ENCODE measurements at places on chromosomes 1 and 21.

- DNase-seq = no peak
These were observed 7.3 kb upstream of the FCGR2A start for GRCh38 chr1:161497961-161498360.

DNA sequence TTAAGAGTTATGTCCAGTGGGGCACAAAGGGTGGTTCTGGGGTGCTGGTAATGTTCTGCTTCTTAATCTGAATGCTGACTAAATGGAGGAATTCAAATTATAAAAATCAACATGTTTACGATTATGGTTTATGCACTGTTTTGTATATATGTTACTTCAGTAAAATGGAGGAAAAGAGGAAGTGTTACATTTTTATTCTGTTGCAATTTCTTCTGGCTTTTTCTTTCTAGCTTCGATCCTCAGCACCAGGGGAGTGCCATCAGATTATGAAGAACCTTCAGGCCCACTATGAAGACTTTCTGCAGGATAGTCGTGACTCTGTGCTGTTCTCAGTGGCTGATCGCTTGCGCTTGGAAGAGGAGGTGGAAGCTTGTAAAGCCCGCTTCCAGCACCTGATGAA lies 105.5 kb downstream of the MACF1 start:
- DNase-seq = no peak

DNA sequence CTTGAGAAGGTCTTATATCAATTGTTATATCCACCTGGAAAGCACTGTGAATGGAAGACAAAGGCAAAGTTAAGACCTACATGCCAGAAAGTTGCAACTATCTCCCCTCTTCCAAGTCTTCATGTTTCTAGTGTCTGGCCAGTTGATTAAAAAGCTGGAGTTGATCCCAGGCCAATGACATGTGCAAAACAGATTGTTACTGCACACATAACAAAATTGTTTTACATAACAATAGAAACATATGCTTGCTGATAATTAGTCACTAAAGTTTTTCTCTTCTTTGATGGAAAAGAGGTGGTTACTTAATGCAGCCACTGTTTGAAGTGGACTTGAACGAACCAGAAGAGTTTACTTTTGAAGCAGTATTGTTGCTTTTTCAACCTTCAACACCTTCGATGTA lies 158.2 kb downstream of the TGFBR3 start:
- DNase-seq = no peak

DNA sequence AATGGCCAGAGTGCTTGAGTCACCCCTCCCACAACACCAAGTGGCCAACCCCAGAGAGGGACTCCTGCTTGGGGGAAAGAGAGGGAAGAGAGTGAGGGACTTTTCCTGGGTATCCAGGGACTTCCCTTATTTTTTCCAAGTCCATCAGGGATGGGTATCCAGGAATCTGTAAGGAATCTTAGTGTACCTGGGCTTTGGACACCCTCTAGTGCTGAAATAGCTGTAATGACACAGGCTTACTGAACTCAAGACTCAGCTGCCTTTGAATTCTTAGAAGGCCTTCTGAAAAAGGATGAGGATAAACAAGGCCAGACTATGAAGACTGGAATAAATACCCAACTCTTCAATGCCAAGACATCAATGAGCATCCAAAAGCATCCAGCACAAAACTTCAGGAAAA lies 12.0 kb downstream of the TSHB start:
- DNase-seq = no peak

DNA sequence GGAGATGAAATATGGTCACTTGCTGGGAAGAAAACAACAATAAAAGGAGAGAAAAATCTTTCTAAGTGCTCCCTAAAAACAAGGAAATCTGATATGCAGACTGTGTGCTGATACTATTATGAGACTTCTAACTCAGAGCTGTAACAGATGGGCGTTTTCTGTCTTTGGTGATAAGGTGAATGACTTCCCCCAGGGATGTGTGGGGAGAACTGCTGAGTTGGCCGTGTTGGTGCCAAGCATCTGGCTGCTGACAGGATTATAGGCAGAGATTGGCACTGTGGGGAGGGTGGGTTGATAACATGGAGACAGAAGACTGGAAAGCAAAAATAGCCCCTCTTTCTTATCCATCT lies 438.5 kb upstream of the PLXNA2 start:
- DNase-seq = no peak

DNA sequence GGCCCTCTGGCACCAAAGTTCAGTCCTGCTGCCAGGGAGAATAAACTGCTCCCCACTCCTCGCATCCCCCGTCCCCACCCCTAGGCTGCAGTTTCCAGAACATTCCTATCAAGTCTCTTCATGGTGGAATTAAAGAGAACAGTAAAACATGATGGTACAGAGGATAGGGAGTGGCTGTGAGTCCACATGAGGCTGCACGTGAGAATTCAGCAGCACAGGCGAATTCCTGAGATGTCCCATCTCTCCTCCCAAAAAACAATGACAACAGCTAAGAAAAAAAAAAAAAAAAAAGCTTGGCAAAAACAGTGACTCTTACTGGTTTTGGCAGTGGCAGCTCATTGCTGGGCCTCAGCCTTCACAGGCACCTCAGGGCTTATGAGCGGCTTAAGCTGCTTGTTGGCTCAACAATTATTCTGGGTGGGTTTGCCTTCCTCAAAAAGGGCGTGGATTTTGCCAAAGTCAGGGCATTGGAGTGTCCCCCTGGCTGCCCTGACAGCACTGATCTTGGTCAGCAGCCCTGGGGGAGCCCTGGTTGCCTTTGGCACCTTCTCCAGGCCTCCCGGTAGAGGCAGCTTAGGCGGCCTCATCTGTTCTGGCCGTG lies 5.7 kb upstream of the IFFO2 start:
- no peak for DNase-seq

- DNase-seq = no peak
These were observed 129.5 kb downstream of the PIGK start for GRCh38 chr1:77089756-77090155.

- no peak for DNase-seq
These were observed 120.7 kb downstream of the CNIH3 start for GRCh38 chr1:224736619-224737352.

- no peak for DNase-seq
These were observed 469.5 kb downstream of the MATN1 start for GRCh38 chr1:30253807-30254440.

DNA sequence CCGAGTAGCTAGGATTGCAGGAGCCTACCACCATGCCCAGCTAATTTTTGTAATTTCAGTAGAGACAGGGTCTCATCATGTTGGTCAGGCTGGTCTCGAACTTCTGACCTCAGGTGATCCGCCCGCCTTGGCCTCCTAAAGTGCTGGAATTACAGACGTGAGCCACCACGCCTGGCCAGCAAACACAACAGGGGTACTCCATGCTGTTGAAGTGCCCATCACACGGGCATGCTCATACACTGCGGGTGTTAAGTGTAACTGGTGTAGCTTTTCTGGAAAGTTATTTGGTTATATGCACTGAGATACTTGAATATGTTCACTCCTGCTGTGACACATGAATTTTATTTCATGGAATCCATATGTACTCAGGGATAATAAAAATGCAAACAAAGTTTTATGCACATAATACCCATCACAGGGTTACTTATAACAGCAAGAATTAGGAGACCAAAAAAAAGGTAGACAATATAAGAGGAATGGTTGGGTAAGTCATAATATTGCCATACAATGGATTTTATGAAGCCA lies 9.2 kb downstream of the SRSF4 start:
- no peak for DNase-seq

DNA sequence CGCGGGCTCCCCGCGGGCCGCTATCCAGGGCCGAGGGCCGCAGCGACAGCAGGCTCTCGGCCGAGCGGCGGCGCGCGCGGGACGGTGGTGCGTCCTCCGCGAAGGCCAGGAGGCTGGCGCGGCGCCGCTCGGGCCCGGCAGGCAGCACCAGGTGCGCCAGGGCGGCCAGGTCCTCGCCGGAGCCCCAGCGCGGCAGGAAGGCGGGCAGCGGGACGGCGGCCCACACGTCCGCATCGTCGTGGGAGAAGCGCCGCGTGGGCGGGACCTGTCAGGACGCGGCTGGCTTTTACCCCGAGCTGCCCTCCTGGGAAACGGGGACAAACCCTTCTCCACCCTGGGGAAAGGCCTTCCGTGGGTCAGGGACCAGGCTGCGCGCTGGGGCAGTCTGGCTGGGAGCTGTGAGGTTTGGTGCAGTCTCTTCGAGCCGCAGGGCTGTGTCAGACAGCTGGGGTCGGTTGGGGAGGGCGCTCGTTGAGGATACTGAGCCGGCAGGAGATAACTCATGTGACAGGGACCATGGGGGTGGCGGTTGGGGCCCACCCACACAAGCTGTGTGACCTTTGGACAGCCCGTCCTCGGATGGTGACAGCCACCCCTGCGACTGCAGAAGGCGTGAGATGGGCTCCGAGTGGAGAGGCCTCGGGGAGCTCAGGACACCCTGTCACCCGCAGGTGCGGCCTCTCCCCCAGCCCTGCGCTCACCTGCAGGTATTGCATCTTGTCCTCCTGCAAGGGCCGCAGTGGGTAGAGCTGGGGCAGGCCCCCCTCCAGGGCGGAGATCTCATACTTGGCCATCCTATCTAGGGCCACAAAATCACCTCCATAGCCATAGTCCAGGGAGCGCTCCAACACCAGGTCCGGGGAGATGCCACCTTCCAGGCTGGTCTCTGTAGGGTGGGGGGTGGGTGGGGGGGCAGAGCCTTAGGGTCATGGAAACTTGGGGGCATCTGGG lies 6.0 kb downstream of the HES3 start:
- DNase-seq = no peak

- no peak for DNase-seq
These were observed 480.4 kb upstream of the ZRANB2 start for GRCh38 chr1:71561206-71561605.

DNA sequence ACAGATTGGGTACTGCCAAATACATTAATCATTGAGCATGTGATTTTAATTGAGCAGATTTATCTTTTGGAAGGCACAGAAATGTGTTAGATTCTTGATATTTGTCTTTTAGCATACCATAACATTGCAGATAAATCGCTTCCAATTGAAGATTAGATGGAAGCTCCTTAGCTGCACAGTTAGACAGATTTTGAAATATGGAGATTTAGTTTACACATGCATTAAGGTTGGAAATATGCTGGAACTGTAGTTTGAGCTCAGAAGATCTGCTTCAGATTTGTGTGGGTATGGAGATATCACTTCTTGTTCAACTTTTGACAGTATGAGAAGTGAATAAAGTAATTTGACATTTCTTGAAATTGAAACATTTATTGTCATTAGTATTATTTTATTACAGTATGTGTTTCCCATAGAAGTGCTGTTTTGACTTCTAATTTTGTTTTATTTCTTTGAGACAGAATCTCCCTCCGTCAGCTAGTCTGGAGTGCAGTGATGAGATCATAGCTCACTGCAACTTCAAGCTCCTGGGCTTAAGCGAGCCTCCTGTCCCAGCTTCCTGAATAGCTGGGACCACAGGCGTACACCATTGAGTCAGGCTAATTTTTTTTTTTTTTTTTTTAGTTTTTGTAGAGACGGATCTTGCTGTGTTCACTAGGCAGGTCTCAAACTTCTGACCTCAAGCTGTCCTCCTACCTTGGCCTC lies 29.1 kb downstream of the THRAP3 start:
- no peak for DNase-seq

DNA sequence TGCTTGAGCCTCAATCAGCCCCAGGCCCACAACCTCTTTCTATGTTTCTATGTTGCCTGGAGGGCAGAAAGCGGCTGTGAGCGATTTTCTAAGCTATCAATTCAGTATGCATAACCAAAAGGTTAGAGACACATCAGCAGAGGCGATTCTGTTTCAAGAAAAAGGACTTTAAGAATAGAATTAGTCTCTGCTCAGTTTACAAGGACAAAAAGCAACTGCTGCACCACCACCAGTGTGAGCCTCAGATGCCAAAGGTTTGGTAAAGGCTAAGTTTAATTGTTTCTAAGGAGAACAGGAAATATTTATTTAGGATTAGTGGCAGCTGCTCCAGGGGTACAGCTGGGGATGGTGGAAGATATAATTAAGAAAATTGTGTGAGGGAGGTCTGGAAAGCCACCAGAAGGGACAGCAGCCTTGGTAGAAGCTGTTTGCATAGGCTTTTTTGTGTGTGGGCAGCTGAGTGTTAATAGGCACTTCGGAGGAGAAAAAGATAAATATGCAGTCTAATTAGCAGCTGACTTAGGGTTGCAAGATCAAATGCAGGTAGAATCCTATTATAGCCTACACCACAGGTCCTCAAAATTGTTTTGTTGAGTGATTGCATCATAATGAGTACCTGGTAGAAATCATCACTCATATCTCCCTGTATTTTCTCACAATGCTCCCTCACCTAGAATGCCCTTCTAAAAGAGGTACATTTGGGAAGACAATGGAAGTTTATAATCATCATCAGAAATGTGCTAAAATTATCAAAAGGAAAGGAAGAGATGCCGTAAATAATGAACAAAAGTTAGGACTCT lies 35.8 kb downstream of the ZC3H11B start:
- DNase-seq = no peak

- no peak for DNase-seq
These were observed 42.6 kb upstream of the EPB41 start for GRCh38 chr1:28871631-28872401.

- no peak for DNase-seq
These were observed 5.5 kb upstream of the GBP1 start for GRCh38 chr1:89070509-89070908.

GRCh38 chr1:210438928-210439841 lies 110.5 kb downstream of the HHAT start:
- no peak for DNase-seq

GRCh38 chr1:222331765-222332164 lies 216.1 kb downstream of the HHIPL2 start:
- DNase-seq = no peak

DNA sequence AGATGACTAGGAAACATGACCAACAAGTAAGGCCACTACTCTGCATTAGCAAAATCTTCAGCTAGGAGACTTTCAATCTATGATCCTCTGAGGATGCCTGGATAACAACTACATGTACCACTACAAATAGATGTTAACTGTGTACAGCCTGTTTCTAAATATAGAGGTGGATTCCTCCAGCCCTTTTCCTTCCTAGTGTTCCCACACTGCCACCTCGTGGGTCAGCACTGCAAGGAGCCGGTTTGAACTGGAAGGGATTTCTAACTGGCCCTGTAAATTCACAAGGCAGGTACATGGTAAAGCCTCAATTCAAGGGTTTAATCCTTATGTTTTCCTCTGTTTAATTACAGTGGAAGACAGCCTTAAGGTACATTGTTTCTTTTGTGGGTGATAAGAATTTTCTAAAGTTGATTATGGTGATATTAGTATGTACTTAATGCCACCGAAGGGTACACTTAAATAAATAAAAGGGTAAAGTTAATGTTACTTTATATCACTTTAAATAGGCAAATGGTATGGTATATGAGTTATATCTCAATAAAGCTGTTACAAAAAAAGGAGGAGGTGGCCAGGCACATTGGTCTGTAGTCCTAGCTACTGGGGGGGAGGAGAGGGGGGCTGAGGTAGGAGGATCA lies 14.4 kb downstream of the SMYD3 start:
- peak; percentile 68 for DNase-seq

Measured in stimulated activated CD8-positive, alpha-beta memory T cell treated with anti-CD3 and anti-CD28 coated beads, Interleukin-4, amount 100 ng/mL, for 48 hours (primary cell).